ENCODE measurements at places on chromosomes 4 and X. TPM values are rescaled to one million over a fixed set of nuclear protein-coding genes. Genes with fewer than 3 reads are reported as not detected.

The TSPAN7 gene
- total RNA-seq: not detected

The HEPH gene
- 0.18 TPM for total RNA-seq

The RGN gene
- total RNA-seq: not detected

The FGD1 gene
- total RNA-seq: not detected

The LRPAP1 gene
- total RNA-seq: 69.3 TPM

The NXF2 gene
- not detected for total RNA-seq

The HNRNPDL gene
- total RNA-seq: 316 TPM

The USP9X gene
- total RNA-seq: 40.5 TPM

The VCX3B gene
- not detected for total RNA-seq

The DKK2 gene
- total RNA-seq: not detected

The PCDH18 gene
- total RNA-seq: 0.09 TPM

The FAM133A gene
- total RNA-seq: not detected

The ABLIM2 gene
- total RNA-seq: 0.43 TPM

The GPR119 gene
- not detected for total RNA-seq
